ENCODE measurements at places on chromosomes 5 and 9.

GRCh38 chr9:89537166-89537565 is 39.3 kb upstream of the SEMA4D start:
- no peak for DNase-seq

GRCh38 chr5:35202319-35203111 is 27.8 kb downstream of the PRLR start:
- no peak for DNase-seq

GRCh38 chr9:102049586-102050246 is 311.3 kb upstream of the GRIN3A start:
- no peak for DNase-seq

DNA sequence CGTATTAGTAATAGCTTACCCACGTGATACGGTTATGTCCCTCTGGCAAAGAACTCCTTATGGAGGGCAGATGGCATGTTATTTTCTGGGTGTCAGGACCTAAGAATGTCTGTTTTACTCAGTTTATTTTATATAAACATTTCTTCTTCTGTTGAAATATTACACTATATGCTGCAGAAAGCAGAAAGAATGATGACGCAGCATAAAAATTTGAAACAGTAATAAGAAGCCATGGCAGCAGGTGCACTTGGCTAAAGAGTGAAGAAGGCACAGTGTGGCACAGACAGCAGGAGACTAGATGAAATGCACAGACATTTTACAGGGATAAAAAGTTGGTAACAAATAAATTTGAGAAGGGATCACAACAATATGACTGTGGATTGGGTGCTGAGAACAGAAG is 46.3 kb upstream of the CDH10 start:
- DNase-seq: no peak

DNA sequence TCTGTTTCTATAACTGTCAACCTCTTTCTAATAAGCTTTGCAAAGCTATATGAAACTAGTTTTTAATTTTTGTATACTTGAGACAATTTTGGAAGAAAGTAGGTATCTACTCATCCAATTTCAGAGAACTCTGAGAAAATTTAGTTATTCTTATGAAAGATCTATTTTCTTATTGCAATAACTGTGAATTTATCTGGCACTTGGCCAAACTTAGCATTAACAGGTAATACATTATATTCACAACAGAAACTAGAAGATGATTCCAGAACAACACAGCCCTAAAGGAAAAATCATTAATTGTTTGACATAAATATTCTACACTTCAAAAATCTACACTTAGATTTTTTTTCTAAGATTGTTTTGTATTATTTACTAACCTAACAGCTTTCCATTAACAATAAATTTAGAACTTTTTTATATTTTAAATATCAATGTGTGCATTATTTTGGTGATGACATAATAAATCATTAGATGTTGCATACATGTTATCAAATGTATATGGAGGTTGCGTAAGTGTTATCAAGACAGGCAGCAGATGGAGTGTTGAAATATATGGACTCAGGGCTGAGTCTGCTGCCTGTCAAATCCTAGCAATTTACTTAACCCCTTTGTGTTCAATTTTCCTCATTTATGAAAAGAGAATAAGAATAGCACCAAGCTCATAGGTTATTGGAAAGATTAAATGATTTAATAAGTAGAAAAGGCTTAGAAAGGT is 141.8 kb downstream of the MUSK start:
- DNase-seq: no peak

DNA sequence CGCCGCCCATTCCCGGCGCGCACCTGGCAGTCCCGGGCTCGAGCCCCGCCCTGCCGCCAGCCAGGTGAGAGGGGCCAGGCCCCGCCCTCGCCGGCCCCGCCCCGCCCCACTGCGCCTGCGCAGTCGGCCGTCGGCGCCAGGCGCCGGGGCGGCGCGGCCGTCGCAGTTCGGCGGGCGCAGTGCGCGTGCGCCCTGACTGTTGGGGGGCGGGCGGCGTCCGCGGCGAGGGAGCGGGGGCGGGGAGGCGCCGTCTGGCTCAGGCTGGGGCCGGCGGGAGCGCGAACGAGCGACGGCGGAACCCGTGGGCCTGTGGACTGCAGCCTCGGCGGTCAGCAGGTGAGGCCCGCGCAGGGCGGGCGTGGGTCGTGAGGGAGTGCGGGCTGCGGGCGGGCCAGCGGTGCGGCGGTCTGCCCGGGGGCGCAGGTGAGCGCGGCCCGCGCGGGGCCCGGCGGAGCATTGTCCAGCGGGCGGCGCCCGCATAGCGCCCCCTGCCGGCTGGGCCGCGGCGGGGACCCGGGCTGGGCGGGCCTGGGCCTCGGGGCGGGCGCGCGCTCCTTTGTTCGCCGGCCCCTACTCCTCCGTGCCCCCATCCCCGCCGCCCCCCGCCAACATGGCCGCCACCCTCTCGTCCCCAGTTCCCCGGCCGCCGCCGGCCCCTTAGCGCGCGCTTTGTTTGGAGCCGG is at the start of gene SPIN1:
SPIN1 (plus strand) TSS at position 242 of the 683 bp plus-strand sequence. CDS start 38,096 bp downstream, outside the sequence.
- DNase-seq: no peak

DNA sequence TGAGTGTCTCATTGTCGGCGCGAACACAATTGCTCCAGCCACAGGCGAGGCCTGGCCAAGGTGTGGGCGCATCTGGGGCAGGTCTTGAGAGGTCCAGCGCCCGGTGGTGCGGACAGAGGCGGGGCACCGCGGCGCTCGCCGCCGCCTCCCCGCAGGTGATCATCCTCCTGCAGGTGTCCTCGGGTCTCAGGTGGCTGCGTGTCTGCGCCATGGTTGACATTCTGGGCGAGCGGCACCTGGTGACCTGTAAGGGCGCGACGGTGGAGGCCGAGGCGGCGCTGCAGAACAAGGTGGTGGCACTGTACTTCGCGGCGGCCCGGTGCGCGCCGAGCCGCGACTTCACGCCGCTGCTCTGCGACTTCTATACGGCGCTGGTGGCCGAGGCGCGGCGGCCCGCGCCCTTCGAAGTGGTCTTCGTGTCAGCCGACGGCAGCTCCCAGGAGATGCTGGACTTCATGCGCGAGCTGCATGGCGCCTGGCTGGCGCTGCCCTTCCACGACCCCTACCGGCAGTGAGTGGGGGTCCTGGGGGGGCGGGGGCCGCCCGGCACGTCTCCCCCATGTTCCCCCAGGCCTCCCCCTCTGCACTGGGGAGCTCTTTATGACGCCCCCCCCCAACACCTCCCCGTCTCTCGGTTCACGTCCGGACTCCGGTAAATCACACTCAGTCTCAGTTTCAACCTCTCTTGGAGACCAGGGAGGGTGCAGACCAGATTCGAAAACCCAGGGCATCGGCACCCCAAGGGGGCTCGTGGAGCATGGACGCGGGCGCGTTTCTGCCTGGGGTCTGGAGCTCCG is 446 bp downstream of the NXNL2 start:
- DNase-seq: no peak
